ENCODE measurements at places on chromosomes 1 and 21. TPM values are rescaled to one million over a fixed set of nuclear protein-coding genes. Genes with fewer than 3 reads are reported as not detected.

DNA sequence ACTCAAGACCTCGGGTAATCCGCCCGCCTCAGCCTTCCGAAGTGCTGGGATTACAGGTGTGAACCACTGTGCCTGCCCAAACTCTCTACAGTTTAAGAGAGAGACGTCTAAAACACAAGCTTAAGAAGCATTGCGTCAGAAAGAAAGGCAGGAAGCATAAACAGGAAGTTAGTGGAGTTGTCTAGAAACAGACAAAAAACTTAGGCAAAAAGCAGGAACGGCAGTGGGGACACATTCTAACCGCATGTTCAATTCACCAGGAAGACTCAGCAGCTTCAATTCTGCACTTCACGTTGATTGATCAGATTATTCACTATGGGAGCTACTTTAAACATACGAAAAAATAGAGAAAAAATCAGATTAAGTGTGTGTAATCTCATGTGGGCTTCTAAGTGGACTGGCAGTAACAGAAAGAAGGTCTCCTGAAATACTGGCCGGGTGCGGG lies 7.4 kb downstream of the CFAP74 start:
- DNase-seq = no peak

DNA sequence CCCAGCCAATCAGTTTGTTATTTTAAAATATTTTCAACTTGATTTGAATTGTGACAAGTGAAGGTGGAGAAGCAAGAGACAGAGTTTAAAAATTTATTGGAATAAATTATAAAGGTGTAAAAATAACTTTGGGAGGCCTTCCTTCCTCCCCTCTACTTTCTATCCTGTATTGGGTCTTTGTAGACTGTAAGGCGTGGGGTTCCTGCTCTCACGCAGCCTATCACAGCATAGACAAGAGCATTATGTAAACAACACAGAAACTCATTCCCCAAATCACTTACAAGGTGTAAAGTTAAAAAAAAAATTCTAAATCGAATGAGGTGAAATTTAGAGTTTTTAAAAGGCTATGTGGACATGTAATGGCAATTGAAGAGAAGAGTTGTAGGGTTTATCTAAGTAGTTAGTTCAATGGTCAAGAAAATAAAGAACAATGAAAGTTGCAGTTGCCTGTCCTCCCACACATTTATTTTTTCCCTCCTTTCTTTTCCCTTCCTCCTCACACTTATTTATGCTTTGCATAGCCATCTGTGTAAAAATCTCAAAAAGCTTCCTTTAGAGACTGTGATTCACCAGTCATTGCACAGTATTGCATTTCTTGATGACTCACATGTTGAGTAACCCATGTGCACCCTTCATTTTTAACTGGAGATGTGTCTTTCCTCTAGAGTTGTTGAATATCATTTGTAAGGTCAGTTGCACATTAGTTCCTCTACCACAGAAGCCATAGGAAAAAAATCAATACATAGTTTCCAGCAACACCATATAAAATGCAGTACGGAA lies 242.2 kb downstream of the PTPRC start:
- DNase-seq = no peak

DNA sequence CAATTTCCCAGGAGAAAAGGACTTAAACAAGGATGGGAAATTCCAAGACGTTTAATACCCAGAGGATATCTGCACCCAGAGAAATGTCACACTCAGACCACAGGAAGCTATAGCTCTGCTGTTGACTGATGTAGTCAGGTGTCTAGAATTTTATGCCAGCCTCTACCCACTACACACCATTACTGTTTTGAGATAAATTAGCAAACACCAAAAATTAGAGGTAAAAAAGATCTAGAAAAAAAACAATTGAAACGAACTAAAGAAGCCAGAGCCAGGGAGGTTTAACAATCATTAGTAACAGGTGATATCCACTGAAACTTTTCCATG lies 519.9 kb downstream of the SMYD3 start:
- no peak for DNase-seq

GRCh38 chr1:31617916-31618746 lies 642 bp downstream of the HCRTR1 start:
- DNase-seq = peak; percentile 41

Gene SAMD11
- 4.9 TPM for total RNA-seq
